Body of pancreas (tissue), 4 donors: ENCODE measurements at places on chromosomes 12 and 14. TPM values are rescaled to one million over a fixed set of nuclear protein-coding genes. Genes with fewer than 3 reads are reported as not detected.

DNA sequence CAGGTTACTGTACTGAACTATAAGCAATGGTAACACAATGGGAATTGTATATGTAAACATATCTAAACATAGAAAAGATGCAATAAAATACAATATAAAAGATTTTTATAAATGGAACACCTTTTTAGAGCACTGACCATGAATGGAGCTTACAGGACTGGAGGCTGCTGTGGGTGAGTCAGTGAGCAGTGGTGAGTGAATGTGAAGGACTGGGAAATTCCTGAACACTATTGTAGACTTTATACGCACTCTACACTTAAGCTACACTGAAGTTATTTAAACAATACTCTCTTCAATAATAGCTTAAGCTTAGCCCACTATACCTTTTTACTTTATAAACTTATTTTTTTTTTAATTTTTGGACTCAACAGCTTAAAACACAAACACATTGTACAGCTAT, 313.5 kb downstream of the KCNC2 start:
- no peak overlapping the region for H3K27ac ChIP-seq
- peaks cover 3% of the 10 kb centered on the region for H3K4me1 ChIP-seq
- H3K36me3 ChIP-seq = no peaks in the 10 kb centered on the region
- no peaks in the 10 kb centered on the region for H3K27me3 ChIP-seq
- no peak for DNase-seq
- no peak overlapping the region for H3K4me3 ChIP-seq

- H3K27me3 ChIP-seq = no peaks in the 10 kb centered on the region
- H3K36me3 ChIP-seq = no peaks in the 10 kb centered on the region
- H3K4me1 ChIP-seq = peaks cover 5% of the 10 kb centered on the region
- no peak overlapping the region for H3K27ac ChIP-seq
Observed at GRCh38 chr12:116314477-116314876, 37.0 kb upstream of the MED13L start.

- H3K27me3 ChIP-seq = no peaks in the 10 kb centered on the region
- peak; percentile 44 for DNase-seq
- no peaks in the 10 kb centered on the region for H3K36me3 ChIP-seq
- H3K4me1 ChIP-seq = peaks cover 27% of the 10 kb centered on the region
Observed at GRCh38 chr12:110501399-110501751, 536 bp downstream of the VPS29 start.

- H3K27ac ChIP-seq = no peak overlapping the region
- DNase-seq = no peak
- no peaks in the 10 kb centered on the region for H3K27me3 ChIP-seq
Observed at GRCh38 chr14:76706811-76707210, 54.5 kb upstream of the VASH1 start.

GRCh38 chr14:89342049-89342448, 75.0 kb downstream of the FOXN3 start:
- peaks cover 18% of the 10 kb centered on the region for H3K4me1 ChIP-seq
- no peaks in the 10 kb centered on the region for H3K27me3 ChIP-seq
- H3K27ac ChIP-seq = no peak overlapping the region
- no peak overlapping the region for H3K4me3 ChIP-seq
- no peak for DNase-seq

DNA sequence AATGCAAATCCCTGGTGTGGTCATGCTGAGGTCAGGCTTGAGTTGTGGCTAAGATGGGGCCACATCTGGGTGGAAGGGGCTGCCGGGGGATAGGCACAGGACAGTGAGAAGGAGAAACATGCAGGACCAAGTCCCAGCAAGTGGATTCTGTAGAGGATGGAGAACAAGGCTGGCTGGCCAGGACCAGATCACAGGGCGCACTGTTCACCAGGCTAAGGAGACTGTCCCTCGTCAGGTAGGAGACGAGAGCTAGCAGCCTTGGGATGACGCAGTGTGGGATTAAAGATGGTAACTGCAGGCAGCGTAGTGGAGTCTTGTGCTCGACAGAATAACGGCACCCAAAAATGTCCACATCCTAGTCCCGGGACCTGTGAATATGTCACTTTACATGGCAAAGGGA, 336.1 kb downstream of the BCL11B start:
- no peak overlapping the region for H3K27ac ChIP-seq
- H3K36me3 ChIP-seq = no peaks in the 10 kb centered on the region
- no peaks in the 10 kb centered on the region for H3K4me1 ChIP-seq
- no peak overlapping the region for H3K4me3 ChIP-seq
- DNase-seq = no peak

DNA sequence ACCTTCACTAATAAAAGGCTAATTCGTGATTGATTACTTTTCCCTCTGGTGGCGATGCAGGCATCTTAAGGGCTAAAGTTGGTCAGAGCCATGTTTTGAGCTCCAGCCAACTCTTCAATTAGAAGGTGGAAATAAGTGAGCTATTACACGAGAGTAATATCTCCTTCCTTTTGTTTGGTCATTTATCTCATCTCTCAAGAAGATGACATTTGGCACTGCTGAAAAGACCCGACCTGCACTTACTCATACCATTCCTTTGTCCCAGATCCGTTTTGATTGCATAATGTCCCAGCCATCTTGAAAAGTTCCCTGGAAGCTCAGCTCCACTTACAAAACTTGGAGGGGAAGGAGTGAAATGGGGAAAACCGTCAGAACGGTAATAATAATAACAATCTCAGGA, 316.2 kb downstream of the VRK1 start:
- H3K4me1 ChIP-seq = no peaks in the 10 kb centered on the region
- DNase-seq = no peak
- H3K27me3 ChIP-seq = no peaks in the 10 kb centered on the region
- no peak overlapping the region for H3K4me3 ChIP-seq
- no peaks in the 10 kb centered on the region for H3K36me3 ChIP-seq

GRCh38 chr12:69936766-69937165, 111.7 kb downstream of the MYRFL start:
- DNase-seq = no peak
- no peaks in the 10 kb centered on the region for H3K27me3 ChIP-seq
- H3K4me1 ChIP-seq = no peaks in the 10 kb centered on the region
- H3K36me3 ChIP-seq = no peaks in the 10 kb centered on the region
- no peak overlapping the region for H3K27ac ChIP-seq
- no peak overlapping the region for H3K4me3 ChIP-seq

DNA sequence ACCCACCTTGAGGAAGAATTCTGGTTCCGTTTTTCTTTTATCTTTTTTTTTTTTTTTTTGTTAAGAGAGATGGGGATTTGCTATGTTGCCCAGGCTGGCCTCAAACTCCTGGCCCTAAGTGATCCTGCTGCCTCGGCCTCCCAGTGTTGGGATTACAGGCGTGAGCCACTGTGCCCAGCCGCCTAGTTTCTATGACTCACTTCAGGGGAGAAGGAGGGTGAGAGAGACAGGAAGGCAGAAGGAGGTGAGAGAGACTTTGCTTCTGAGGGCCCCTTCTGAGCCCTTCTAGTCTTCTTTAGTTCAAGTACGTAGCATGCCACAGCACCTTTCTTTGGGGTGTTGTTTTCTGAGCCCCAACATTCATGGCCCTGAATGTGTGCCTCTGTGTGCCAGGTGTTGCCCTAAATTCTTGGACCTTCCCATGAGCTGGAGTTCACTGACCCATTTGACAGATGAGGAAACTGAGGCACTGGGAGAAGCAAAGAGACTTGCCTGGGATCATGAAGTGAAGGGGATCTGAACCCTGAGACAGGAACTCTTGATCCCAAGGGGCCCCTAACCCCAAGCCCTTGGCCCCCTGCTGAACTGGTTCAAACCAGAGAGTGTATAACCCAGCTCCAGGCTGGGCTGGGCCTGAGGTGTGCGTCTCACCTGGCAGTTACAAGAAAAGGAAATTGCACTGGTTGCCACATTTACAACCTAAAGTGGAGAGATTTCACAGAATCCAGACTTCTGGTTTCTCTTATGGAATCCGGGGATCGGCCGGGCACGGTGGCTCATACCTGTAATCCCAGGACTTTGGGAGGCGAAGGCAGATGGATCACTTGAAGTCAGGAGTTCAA, 20.8 kb downstream of the SH2B3 start:
- no peaks in the 10 kb centered on the region for H3K27me3 ChIP-seq
- no peak overlapping the region for H3K4me3 ChIP-seq
- no peak for DNase-seq
- no peaks in the 10 kb centered on the region for H3K36me3 ChIP-seq
- H3K27ac ChIP-seq = no peak overlapping the region

DNA sequence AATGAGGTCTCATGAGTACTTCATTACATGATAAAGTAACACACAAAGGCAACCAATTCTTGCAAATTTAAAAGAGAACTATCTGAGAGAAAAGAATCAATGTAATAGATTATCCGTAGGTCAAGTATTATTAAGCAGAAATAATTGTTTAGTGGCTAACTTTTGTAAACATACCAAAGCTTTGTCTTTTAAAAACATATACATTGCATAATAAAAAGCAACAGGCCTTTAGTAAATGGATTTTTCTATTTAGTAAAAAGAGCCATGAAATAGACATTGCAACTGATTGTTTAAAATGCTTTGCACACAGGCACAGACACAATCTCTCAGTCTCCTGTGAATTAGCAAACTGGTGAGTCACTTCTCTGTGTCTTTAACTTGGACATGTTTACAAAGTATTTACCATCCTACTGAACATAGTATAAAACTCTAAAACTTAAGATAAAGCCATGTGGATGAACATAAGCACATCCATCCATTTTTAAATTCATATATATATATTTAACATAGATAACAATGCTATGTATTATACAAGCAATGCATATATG, 518.7 kb upstream of the MGAT4C start:
- no peak overlapping the region for H3K27ac ChIP-seq
- H3K36me3 ChIP-seq = no peaks in the 10 kb centered on the region
- H3K4me1 ChIP-seq = no peaks in the 10 kb centered on the region
- no peaks in the 10 kb centered on the region for H3K27me3 ChIP-seq
- H3K4me3 ChIP-seq = no peak overlapping the region

- no peaks in the 10 kb centered on the region for H3K36me3 ChIP-seq
- H3K27ac ChIP-seq = no peak overlapping the region
- H3K4me3 ChIP-seq = no peak overlapping the region
- no peaks in the 10 kb centered on the region for H3K4me1 ChIP-seq
- no peak for DNase-seq
- H3K27me3 ChIP-seq = no peaks in the 10 kb centered on the region
Observed at GRCh38 chr12:93341409-93342049, 36.2 kb upstream of the NUDT4 start.

- H3K27me3 ChIP-seq = no peaks in the 10 kb centered on the region
- H3K36me3 ChIP-seq = no peaks in the 10 kb centered on the region
- no peaks in the 10 kb centered on the region for H3K4me1 ChIP-seq
Observed at GRCh38 chr12:34404377-34405285, 382.3 kb downstream of the ALG10 start.

GRCh38 chr12:79069009-79069408, 204.4 kb downstream of the SYT1 start:
- H3K27me3 ChIP-seq = no peaks in the 10 kb centered on the region
- no peaks in the 10 kb centered on the region for H3K4me1 ChIP-seq
- no peak overlapping the region for H3K27ac ChIP-seq
- no peak for DNase-seq
- no peaks in the 10 kb centered on the region for H3K36me3 ChIP-seq

DNA sequence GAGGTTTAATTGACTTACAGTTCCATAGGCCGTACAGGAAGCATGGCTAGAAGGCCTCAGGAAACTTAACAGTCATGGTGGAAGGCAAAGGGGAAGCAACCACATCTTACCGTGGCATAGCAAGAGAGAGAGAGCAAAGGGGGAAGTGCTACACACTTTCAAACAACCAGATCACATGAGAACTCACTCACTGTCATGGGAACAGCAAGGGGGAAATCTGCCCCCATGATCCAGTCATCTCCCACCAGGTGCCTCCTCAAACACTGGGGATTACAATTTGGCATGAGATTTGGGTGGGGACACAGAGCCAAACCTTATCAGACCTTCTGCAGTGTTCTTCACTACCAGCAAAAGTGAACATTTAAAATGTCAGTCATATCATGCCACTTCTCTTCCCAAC, 58.9 kb downstream of the USP15 start:
- H3K4me1 ChIP-seq = no peaks in the 10 kb centered on the region
- no peaks in the 10 kb centered on the region for H3K27me3 ChIP-seq
- H3K36me3 ChIP-seq = peaks cover 4% of the 10 kb centered on the region
- DNase-seq = no peak
- H3K4me3 ChIP-seq = no peak overlapping the region

Gene AICDA
- total RNA-seq = not detected

Gene FGD4
- 36.3 TPM for total RNA-seq

Gene TAS2R7
- total RNA-seq = not detected

Gene HOXC9
- not detected for total RNA-seq

Gene DBX2
- total RNA-seq = not detected

Gene LRRC10
- not detected for total RNA-seq

Gene KRT74
- total RNA-seq = not detected

Gene POTEG
- total RNA-seq = not detected

Gene GNPTAB
- total RNA-seq = 15.5 TPM
